Anterior cingulate cortex (tissue), 58 donors: ENCODE measurements at places on chromosomes 16 and 17.

GRCh38 chr17:82213251-82214011 lies 789 bp upstream of the CCDC57 start:
- peak; percentile 49 for DNase-seq

GRCh38 chr17:13475574-13476223 lies 126.0 kb downstream of the HS3ST3A1 start:
- no peak for DNase-seq

DNA sequence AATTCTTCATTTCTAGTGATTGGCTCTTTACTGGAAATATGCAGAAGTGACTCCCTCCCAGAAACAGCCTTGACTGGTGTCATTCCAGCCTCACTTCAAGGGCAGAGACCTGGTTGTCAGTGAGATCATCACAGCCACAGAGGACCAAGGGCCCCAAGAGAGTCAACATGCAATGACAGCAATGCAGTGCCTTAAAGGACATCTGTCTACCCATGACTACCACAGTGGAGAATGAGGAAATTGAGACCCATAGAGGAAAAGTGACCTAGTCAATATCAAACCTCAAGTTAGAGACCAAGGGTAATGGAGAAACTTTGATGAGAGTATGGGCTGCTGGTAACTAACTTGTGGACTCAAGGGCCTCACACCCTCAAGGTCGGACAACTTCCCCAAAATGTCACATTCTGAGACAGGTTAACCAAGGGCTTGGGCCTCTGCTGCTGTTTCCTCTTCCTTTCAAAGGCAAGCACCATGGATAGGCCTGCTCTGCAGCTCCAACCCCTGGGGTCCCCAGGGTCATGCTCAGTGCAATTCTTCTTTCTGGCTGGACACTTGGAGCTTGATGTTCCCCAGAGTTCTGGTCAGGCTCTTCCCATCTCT lies 11.3 kb downstream of the NOG start:
- DNase-seq, result no peak

DNA sequence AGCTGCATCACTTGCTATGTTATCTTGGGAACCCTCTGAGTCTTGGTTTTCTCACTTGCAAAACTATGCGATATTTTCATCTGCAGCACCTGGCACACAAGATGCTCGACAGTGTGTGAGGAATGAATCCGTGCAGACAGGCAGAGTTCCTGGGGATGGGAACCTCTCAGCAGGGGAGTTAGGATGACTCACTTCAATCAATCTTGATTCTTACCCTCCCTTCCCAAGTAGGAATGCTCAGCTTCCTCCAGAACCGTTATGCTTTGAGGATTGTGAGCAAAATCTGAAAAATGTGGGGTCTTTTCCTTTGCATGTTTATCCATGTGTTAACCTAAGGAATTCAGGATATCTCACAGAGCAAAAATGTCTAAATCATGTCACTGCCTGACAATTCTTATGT lies 68.9 kb upstream of the HNF1B start:
- peak; percentile 69 for DNase-seq

DNA sequence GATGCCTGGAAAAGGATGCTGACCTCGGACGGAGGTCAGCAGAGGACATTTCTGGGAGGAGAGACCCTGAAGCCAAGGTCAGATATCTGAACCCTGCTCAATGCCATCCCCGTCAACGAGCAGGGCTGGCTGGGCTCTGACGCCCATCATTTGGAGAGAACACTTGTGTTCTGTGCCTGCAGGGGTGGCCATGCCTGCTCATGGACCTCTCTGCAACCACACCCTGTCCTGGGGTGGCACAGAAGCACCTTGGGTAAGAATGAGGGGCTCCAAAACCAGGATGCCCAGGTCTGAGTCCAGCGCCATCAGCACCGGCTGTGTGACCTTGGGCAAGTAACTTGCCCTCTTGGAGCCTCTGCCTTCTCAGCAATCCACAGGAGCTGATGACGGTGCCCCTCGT lies 293.7 kb upstream of the FOXF1 start:
- DNase-seq, result no peak

DNA sequence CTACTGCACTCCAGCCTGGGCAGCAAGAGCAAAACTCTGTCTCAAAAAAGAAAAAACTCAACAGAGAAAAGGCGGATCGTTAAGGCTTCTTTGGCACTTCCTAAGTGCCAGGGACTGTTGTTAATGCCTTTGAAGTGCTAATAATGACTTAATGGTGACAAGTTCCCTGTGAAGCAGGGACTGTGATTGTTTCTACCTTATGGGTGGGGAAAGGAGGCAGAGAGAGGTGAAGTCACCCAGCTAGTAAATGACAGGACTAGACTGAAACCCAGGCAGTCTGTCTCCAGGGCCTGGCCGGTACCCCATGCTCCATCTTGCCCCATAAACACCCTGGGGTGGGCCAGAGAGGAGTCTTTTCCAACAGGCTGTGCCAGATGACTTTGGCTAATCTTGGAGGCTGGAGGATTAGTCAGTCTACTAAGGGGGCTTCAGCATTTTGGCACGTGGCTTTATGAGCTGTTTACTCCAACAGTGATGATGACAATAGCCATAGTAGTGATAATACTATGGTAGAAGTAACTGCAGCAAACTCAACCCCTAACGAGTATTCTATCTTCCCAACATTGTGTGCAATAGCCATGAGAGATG lies 26.9 kb downstream of the ABCC1 start:
- DNase-seq, result no peak

- DNase-seq, result no peak
These were observed 97.3 kb downstream of the ANKRD11 start for GRCh38 chr16:89392881-89393737.

DNA sequence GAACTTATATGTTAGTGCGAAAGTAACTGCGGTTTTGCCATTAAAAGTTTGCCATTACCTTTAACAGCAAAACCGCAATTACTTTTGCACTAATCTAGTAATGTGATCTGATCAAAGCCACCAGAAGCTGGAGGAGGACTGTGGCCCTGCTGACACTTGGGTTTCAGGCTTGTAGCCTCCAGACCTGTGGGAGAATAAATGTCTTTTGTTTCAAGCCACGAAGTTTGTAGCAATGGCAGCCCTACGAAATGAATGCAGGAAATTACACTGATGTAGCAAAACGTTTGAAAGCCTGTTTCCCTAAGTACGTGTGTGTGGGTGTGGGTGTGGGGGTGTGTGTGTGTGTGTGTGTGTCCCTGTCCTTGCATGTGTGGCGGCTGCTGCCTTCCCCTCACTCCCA lies 66.6 kb downstream of the WSB1 start:
- no peak for DNase-seq

- DNase-seq, result no peak
These were observed 426.4 kb downstream of the CA10 start for GRCh38 chr17:51731941-51732722.

- no peak for DNase-seq
These were observed 622 bp upstream of the CCL16 start for GRCh38 chr17:35981908-35982330.

GRCh38 chr16:2231016-2231931 lies 5.0 kb upstream of the DNASE1L2 start:
- no peak for DNase-seq

GRCh38 chr17:49548051-49548505 lies 27.6 kb upstream of the NXPH3 start:
- no peak for DNase-seq

GRCh38 chr17:10557422-10557821 lies 8.0 kb upstream of the MYH2 start:
- DNase-seq, result no peak

- DNase-seq, result no peak
These were observed 10.6 kb downstream of the MPG start for GRCh38 chr16:88613-89012.

GRCh38 chr16:31474173-31474714 lies 2.3 kb downstream of the TGFB1I1 start:
- no peak for DNase-seq

- no peak for DNase-seq
These were observed 147.9 kb upstream of the CHMP6 start for GRCh38 chr17:80843741-80844156.

DNA sequence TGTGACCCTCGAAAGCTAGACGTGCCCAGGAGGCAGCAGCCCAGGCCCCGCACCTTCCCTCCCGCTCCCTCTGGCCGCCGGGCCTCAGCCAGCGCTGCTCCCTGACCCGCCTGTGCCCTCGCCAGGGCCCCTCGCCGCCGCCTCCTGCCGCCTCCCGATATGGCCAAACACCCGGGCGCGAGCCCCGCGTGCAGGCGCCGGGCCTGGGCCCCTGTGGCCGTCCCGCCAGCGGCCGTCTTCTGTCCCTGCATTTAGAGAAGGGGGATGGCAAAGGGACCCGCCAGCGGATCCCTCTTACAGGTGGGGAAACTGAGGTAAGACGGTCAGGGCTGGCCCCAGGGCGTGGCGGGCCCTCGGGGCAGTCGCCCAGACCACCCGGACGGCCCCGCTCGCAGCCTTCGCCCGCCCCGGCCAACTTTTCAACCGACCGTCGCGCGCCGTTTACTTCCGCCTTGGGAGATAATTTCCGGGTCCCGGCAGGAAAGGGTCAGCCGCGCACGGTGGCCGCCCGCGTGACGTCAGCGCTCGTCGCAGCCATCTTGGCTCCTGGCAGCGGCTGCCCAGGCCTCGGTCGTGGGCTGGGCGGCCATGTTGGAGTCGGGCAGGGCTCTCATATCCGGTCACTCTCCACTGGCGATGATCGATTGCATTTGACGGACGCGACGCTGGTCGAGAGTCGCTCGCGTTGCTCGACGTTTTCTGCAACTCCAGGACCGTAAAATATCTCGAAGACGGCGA lies 7.0 kb upstream of the GNG13 start:
- peak; percentile 88 for DNase-seq

DNA sequence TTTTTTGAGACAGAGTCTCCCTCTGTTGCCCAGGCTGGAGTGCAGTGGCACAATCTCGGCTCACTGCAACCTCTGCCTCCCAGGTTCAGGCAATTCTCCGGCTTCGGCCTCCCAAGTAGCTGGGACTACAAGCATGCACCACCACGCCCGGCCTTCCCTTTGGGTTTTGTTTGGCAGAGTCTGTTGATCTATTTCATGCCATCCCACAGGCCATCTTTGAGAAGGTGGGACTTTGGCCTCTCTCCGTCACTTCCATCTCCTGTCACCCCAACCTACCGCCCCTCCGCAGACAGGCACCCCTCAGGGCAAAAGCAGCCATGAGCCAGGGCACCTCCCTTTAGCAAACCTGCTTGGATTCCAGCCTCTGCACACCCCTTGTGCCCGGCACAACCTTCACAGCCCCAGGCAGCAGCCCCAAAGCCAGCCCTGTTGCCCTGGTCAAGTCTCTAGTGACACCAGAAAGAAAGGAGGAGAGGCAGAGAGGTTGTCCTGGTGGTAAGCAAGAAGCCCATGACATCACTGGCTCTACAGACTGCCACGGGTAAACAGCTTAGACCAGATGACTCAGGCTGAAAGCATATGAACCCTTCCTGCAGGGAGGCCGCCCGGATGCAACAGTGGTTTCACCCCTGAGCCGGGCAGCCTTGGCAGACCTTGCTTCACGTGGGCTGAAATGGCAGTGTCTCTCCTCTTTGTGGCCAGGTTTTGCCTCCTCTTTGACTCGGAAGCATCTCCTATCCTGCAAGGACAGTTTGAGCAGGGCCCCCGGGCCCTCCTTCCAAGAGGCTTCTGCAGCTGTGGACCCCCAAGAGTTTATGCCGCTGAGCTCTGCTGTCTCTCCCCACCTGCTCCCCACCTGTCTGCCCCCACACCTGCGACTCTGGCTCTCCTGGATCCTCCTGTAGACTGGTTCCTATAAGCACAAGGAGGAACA lies 8.1 kb upstream of the TIMP2 start:
- DNase-seq, result no peak

DNA sequence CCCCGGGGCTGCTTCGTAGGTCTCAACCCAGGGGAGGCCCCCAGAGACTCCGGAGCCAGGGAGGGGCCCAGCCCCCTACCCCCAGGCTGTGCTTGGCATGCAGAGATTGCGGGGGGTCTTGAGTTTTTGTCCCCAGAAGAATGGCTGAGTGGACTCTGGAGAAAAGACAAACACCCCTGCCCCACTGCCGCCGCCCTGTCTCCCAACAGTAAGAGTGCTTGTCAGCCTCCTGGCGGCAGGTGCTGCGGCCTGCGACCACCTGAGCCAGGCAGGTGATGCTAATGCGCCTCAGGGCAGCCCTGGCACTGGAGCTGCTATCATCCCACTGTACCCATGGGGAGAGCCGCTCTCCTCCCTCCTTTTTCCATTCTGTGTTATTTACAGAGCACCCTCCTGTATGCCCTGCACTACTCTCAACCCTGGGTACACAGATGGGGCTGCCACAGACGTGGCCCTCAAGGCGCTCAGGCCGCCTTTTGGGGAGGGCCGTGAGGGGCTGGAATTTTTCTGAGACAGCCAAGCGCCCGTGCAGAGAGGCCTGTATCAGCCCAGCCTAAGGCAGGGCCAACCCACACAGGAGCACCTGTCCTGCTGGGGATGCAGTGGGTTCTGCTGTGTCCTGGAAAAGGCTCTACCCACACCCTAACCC lies 2.6 kb upstream of the IL17C start:
- DNase-seq, result no peak

- DNase-seq, result no peak
These were observed 311.0 kb upstream of the TNRC6C start for GRCh38 chr17:77647531-77647930.
